ENCODE measurements at places on chromosomes 4 and X.

DNA sequence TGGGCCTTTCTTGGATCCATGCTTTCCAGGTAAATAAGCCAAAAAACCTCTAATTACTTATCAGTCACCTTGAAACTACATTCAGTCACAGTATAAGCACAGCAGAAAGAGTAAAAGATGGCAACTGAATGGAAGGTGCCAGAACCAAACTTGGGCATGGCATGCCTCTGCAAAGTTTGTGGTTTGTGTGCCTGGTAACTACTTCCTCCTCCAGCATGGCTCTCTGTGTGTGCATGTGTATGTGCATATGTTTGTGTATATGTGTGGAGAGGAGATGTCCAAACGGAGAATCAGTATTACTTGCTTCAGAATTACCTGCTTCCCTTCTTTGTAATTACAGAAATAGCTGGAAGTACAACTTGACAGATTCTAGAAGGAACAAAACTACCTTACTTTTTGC lies 67.5 kb downstream of the AGTR2 start:
- no peak for DNase-seq

DNA sequence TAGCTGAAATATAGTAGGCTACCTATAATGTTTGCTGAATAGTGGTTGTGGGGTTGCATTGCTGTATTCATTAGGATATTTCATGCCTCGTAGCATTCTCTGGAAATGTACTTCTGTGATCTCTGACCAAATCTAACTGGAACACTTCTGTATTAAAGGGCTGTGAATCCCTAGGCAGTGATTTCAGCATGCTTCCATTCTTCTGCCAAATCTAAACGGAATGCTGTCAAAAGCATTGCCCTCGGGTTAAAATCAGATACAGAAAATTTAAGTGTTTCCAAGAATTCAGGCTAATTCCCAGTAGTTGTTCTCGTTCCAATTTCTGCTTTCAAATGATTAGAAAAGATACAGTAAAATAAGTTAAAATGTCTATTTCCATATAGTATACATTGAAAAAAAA lies 1847.5 kb upstream of the IGFBP7 start:
- no peak for DNase-seq

GRCh38 chr4:7361280-7361895 lies 73.3 kb downstream of the PSAPL1 start:
- DNase-seq: peak; percentile 62

DNA sequence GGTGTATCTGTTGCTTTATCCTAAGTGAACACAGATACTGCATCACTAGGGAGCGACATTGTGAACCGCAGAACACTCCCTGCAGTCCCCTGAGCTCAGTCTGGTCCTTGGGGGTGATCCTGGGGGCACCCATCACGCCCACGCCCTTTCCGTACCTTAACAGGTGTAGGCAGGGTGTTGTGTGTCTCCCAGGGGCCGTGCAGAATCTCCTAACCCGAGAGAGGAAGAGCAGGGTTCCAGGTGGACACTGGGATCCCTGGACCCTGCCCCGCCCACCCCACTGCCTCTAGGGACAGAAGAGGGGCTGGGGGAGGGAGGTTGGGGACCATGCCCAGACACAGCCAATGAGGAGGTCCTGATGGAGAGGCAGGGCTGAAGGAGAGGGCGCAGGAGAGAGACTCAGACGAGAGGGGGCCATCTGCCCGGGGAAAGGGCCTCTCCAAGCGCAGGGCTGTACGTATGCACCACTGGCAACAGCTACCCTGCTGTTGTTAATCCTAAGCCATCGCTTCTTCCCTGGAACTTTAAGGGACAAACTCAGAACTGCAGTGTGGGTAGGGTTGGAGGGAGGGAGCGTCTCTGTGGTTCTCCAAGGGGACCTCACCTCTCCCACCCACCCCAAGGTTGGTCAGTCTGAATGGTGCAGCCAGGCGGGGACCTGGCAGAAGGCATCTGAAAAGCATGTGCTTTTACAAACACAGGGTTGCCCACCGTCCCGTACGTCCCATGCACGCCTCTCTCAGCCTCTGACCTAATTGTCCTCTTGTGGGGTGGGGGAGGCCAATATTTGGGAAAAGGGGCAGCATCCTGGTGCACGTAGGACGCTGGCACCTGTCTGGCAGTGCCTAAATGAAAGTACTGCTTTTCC lies 2.5 kb downstream of the P2RY8 start:
- DNase-seq: no peak

DNA sequence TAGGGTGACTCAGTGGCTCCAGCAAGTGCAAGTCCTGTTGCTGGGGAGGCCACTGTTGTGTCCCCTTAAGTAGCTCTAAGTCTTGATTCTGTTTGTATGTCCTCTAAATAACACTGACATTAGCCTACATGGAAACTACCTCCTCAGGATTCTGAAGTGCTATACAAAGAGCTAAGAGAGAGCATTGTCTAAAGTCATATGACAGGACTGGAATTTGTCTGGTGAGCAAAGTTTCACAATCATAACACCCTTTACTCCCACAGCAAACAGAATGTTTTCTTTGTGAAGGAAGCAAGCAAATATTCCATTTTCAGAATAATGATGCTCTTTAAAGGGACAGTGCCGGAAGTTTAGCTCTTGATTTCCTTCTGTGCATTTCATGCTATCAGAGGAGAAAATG lies 23.4 kb upstream of the CT47A1 start:
- no peak for DNase-seq

DNA sequence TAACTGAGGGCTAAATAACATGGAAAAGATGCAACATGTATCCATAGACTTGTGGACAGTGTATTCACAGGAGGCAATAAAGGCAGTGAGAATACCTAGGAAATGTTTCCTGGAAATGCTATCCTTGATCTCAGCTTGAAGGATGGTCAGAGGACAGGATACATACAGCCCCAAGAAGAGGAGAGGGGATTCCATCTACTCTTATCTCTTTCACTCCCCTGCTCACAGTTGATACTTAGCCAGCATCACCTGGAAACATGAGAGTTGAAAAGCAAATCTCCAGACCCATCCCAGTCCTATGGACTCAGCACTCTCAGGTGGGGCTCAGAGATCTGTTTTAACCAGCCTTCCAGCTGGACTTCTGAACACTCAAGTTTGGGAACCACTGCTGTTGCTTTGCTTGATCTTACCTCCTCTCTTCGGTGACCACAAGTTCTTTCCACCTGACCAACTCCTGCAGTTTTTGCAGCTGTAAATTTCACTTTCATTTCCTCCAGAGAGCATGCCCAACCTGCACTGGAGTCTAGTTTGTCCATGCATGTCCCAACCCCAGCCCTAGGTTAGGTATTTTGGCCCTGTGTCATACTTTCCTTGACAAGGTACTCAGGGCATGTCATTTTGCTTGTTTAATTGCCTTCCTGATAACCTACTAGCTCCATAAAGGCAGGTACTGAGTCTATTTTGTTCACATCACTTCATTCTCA lies 10.4 kb downstream of the RELL1 start:
- peak; percentile 18 for DNase-seq
